ENCODE measurements at places on chromosomes 3 and 15.

DNA sequence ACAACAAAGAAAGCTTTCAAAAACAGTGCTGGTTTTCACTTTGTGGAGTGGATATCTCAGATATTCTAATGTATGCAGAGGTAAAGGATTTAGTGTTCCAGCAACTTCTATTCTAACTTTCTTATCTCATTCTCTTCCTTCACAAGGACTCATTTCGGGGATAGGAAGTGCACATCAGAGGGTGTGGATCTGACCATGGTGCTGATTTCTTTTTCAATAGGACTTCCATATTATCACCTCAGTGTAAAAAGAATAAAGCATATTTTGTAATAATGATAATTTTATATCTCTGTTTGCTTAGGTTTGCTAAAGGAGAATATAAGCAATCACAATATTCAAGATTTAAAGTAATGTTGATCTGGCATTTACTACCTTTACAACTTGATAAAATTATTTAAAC, 12.5 kb upstream of the CADM2 start:
- no peak for DNase-seq

- DNase-seq: no peak
Measured at GRCh38 chr3:143337387-143337786, 217.8 kb downstream of the CHST2 start.

- DNase-seq: no peak
Measured at GRCh38 chr3:10619989-10620832, 114.8 kb upstream of the ATP2B2 start.

DNA sequence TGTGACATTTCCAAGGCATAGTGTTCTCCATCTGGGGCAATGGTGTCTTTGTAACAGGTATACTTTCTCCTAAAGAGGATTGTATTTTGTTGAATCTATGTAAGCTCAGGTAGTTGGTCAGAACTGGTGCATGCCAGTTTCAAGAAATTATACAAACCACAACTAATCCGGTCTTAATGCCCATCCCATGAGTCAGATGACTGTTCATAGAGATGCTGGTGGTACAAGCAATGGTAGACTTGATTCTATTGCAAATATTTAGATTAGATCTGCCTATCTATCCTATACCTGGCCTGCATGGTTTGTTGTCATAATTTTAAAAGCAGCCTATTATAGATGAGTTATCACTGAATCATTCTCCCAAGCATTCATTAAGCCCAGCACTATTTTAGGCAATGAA, 43.5 kb downstream of the ATP13A5 start:
- no peak for DNase-seq

DNA sequence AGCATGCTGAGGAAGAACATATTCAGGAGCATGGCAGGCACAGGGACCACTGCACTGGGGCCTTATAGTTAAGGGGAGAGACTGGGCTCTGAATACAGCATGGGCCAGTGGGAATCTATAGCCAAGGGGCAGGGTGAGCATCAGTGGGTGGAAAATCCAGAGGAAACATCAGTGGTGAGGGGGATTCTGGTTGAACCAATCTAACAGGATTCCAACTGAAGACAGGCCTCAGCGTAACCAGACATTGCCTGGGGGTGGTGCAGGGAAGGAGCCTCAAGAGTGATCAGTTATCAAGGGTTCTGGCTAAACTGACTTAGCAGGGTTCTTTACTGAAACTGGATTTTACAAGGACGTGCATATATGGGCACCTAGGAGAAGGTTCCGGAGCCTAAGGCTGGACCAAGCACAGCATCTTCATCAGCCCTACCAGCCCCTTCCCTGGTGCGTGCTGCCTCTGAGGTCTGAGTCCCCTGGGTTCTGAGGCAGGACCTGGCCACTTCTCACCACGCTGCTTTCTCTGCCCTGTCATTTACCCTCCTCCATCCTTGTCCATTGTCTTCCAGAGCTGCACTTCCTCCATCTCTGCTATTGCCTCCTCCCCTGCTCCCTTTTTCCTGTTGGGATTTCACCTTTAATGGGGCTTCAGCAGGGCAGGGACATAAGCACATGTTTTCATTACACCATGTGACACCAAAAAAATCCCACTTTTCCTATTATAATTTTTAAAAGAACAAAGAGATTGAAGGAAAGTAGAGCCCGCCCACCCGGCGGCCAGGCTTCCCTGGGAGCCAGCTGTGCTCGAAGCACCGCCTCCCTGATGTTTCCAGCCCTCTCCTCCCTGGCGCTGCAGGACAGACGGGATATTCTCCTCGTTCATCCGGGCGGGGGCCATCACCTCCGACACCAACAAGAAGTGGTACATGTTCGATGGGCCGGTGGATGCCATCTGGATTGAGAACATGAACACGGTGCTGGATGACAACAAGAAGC, 52.1 kb downstream of the DNAH1 start:
- no peak for DNase-seq

DNA sequence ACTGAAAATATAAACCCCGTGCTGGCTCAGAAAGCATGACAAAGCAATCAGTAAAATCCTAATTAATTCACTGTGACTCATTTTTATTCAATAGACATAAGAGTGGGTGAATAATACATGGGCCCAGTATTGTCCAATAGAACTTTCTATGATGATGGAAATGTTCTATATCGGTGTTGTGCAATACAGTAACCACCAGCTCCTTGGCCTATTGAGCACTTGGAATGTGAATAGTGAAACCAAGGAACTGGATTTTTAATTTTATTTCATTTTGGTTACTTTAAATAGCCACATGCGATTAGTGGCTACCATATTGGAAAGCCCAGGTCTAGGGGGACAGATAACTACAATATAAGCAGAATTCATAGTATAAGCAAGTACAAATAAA, 69.8 kb upstream of the PPP2R3A start:
- no peak for DNase-seq

GRCh38 chr3:45319996-45320305, 68.4 kb upstream of the LARS2 start:
- DNase-seq: no peak

- DNase-seq: no peak
Measured at GRCh38 chr3:151214459-151214858, 11.4 kb upstream of the GPR171 start.

- DNase-seq: no peak
Measured at GRCh38 chr3:122864498-122864897, 69.6 kb downstream of the SLC49A4 start.

GRCh38 chr3:135762188-135762856, 203.2 kb upstream of the PPP2R3A start:
- no peak for DNase-seq

DNA sequence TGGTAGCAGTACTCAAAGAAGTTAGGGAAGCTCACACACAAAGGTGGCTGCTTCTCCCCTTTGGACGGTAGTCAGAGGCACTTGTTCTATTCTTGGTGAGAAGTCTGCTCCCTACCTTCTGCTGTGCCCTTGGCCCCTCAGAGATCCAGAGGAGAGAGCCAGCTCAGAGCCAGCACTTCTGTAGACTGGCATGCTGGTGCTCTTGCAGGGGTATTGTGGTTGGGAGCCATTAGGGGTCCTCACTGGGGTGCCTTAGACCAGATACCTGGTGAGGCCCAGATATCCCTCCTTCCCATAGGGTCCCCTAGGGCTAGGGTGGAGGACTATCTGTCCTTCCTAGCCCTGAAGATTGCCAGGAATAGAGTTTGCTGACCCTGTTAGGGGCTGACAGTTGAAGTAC, 140.6 kb downstream of the EEFSEC start:
- DNase-seq: no peak

- DNase-seq: no peak
Measured at GRCh38 chr15:49308686-49309085, 114.4 kb upstream of the FGF7 start.

DNA sequence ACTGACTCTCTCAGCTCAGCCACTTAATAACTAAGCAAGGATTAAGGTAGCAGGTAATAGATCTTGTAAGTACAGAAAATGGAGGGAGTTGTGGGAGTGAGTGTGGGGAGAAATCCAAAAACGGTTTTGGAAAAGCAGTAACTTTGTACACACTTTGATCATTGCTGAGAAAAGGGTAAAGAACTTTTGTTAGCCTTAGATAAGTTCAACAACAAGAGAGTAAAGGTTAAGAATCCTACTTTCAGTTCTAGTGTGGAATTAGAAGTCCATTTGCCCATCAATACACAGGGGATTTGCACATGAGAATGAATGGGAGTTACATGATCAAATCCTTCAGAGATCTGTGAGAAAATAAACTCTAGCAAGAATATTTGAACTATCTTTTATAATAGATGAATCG, 528.7 kb downstream of the SOX2 start:
- DNase-seq: no peak

Data from NCI-H774 (cell line).